ENCODE measurements at places on chromosomes 16 and 17.

GRCh38 chr16:58243528-58244004, 45.7 kb upstream of the CSNK2A2 start:
- no peak for DNase-seq

- no peak for DNase-seq
Observed at GRCh38 chr17:39763051-39763820, 25.5 kb downstream of the GRB7 start.

GRCh38 chr16:81651758-81652718, 127.1 kb upstream of the PLCG2 start:
- DNase-seq = no peak

- no peak for DNase-seq
Observed at GRCh38 chr17:76480632-76481031, 13.2 kb downstream of the AANAT start.

DNA sequence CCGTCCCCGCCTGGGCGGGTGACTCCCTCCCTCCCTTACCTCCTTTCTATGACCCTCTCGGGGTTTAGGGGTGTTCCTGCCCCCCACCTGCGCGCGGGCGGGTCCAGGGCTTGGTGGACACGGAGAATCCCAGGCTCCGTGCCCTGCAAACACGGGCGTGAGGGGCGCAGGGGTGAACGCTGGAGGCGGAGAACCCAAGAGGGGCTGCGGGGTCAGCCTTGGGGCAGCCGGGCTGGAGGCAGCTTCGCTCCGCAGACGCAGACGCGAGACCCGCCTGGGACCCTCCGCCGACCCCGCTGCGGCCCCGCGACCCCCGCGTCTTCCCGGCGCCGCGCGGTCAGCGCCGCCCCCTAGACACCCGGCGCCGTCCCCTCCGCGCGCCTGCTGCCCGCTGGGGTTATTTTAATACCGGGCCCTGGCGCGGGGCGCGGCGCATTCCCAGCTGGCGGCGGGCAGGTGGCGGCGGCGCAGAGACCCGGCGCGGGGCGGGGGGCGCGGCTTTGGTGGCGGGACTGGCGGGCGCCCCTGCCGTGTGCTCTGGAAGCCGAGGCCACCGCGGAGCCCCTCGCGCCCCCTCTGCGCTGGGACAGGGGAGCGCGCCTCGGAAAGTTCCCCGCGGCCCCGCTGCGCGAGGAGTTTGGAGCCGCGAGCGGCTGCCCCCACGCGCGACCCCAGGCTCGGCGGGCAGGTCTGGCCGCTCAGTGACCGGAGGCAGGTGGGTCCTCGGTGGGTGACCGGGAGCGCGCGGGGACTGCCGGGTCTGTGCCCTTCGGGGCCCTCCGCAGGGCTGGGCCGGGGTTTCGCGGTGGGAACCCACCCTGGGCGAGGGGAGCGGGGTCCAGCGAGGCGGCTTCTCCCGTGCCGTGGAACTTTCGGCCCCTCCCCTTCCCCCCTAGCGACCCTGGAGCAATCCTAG, at the start of gene UTS2R:
UTS2R (plus strand) TSS at position 433 of the 916 bp plus-strand sequence. CDS start 2,560 bp downstream, outside the sequence.
- DNase-seq = peak; percentile 72
